ENCODE measurements at places on chromosomes 1 and 21.

DNA sequence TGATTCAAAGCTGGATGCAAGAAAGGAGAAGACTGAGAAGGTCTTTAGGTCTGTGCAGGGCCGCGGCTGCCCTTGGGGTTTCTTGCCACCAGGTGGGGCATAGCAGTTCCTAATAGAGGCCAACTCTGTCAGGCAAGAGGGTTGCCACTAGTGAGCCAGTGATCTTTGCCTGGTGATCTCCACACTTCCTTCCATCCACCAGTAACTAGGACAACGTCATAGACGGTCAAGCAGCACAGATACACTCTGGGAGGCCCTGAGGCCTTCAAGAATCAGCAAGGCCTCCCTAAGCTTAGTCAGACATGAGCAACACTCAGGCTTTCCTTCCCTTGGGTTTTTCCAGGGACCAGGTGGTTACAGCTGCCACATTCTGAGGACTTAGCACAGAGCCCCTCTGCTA lies 32.9 kb upstream of the ATP2B4 start:
- no peak for DNase-seq

DNA sequence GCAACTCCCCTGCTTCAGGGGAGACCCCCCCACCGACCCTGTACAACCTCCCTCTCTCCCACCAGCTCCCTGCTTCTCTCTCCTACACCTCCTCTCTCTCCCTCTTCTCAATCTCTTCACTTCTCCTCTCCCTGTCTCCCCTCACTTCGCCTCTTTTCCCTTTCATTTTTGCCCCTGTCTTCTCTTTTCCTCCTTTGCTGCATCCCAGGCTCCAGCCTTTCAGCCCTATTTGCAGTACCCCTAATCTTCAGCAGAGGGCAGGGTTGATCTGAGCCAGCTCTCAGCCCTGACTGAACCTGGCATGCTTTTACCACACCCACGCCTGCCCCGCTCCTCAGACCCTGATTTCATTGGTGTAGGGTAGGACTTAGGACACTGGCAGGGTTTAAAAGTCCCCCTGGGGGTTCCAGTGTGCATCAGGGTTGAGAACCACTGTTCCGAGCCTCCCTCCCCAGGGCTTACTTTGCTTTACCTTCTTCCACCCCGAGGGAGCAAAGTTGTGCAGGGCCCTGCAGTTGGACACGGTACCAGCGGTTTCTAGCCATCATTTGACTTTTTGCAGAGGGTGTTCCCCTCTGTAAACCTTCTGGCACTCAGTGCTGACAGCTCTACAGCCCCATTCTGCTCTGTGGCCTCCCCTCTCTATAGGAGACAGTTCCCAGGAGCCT lies 67.3 kb upstream of the CNTN2 start:
- peak; percentile 84 for DNase-seq

DNA sequence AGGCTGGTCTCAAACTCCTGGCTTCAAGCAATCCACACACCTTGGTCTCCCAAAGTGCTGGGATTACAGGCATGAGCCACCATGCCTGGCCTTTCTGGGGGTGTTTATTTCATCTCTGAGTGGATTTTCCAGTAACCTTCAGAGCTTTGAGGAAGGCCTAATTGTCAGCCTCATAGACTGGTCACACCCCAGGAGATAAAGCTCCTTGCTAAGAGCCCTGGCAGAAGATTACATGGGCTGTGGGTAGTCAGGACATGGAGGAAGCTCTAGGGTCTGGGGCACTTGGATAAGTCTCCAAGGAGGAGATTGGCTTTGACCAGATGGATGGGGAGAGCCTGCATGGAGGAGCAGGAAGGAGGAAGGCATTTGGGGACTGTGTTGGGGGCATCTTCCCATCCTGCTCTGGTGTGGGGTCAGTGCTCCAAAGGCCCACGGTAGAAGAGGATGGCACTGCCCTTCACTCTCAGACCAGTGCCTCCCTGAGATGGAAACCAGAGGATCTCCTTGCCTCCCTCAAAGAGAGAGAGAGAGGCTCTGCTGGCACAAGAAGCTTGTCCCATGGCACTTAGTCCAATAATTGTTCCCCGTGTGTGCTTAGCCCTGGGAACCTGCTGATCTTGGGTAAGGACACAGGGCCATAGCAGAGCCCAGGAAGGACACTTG lies 14.7 kb upstream of the GSTM4 start:
- no peak for DNase-seq

- DNase-seq: no peak
These were observed 513.5 kb downstream of the LMO4 start for GRCh38 chr1:87842156-87842555.

- no peak for DNase-seq
These were observed 1.6 kb downstream of the ACAP3 start for GRCh38 chr1:1306070-1306660.

DNA sequence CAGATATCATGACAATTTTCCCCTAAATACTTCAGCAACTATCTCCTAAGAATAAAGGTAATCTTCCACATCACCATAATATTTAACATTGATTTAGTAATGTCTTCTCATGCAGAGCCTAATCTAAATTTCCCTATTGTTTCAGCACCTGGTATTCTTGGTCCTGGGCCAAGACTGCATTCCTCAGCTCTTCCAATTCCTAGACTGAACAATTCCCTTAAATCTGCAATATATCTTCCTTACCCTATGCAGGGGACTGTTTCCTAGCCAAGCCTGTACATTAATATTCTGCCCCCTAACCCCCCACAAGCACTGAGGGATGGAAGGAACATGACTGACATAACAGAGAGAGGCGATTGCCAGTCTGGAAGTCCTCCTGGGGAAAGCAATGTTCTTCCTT lies 28.7 kb upstream of the DISP1 start:
- DNase-seq: no peak

GRCh38 chr1:239982762-239983161 lies 108.9 kb upstream of the FMN2 start:
- no peak for DNase-seq

DNA sequence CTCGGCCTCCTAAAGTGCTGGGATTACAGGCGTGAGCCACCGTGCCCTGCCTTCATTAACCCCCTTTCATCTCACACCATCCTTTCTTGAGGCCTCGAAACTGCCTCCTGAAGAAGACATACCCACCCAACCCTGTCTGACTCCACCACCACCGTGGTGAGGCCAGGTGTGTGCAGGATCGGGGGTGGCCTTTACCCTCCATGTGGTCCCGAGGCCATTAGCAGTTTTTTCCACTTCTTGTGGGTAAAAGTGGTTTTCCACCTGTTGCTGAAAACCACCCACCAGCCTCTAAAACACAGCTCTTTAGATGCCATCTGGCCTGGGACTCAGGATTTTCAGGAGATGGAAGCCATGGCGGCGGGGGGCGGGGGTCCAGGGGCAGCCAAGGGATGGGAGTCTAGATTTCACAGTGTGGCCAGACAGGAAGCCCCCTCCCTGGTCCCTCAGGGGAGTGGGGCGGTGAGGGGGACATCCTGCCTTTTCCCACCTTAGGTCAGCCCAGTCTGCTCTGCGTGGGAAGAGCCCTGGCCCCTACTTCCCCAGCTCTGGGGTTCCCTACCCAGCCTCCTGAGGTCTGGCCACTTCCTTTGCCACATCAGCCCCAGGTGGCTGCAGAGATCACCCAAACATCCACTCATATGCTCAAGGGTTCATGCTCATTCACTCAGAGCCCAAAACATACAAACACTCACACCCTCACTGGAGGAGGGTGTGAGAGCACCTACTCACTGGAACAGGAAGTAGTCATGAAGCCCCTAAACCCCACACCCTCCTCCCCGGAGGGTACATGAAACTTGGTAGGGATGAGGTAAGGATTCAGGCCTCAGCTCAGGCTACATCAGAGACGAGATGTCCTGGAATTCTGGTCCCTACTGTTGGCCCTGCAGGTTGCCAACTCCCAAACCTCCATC lies 2.3 kb downstream of the FGR start:
- DNase-seq: no peak

- peak; percentile 31 for DNase-seq
These were observed 44.1 kb downstream of the UCK2 start for GRCh38 chr1:165871311-165872067.
